ENCODE measurements at places on chromosomes 11 and 22.
A peak's percentile ranks its signal among the peaks of the same experiment; 100 is the strongest.

GRCh38 chr11:88249706-88250105, 74.5 kb upstream of the RAB38 start:
- DNase-seq, result no peak

DNA sequence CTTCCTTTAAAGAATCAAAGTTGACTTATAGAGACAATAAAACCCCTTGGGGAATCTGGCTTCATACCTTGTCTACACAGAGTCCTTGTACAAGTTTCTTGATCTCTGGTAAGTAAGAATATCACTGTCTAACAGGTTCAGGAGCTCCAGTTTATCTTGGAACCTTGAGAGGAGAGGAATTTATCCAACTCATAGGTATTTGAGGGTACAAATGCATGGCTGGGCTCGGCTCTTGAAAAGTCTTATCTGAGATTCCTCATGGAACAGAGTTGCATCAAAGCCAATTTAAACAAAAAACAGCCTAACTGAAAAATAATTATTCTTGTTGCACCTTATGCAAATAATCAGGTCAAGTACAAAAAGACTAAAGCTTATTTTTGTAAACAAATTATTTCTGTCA, 33.4 kb downstream of the CARD18 start:
- no peak for DNase-seq

DNA sequence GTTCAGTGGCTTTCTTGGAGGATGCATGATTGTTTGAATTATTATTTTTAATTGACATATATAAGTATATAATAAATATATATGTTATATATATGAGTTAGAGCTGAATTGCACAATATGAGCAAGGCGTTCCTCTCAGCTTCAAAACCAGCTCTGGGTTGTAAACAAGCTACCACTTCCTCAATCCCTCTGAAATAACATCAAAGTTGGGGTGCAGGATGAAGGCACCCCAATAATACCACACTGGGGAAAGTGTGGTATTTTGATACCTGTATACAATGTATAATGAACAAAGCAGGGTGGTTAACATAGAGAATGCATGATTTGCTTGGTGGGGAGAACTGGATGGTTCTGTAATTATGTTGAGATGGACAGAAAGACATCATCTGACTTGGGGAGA, 1.7 kb upstream of the SORL1 start:
- no peak for DNase-seq

GRCh38 chr22:46193898-46194310, 43.6 kb downstream of the PPARA start:
- DNase-seq, result no peak

GRCh38 chr22:19517171-19517500, 7.1 kb downstream of the CLDN5 start:
- DNase-seq, result no peak

GRCh38 chr11:67642173-67643120, 2.9 kb upstream of the TBX10 start:
- no peak for DNase-seq

DNA sequence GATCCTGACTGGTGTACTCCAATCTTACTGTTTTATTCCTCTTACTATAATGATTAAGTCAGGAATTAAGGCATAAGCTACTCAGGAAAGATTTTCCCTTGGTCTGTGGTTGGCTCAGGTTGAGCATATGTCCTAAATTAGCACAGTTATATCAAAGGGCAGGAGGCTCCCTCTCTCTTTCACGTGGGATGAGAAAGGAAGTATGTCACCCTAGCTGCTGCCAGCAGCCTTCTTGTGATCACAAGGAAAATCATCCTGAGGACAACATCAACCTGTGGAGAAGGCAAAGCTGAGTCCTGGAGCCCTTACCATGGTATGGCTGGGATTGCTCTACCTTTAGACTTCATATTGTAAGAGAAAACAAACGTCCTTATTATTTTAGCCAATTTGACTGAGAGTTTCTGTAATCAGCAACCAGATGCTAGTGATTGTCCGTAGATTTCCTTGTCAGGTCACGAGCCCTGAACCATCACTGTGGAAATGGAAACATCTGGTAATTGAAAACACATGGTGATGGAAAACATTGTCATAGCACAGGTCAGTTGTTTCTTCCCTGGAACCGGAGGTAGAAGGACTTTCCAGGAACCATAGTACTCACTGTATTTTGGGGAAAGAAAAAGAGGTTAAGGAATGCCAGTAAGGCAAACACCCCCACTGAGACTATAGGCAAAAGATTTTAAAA, 40.6 kb upstream of the DEUP1 start:
- no peak for DNase-seq

DNA sequence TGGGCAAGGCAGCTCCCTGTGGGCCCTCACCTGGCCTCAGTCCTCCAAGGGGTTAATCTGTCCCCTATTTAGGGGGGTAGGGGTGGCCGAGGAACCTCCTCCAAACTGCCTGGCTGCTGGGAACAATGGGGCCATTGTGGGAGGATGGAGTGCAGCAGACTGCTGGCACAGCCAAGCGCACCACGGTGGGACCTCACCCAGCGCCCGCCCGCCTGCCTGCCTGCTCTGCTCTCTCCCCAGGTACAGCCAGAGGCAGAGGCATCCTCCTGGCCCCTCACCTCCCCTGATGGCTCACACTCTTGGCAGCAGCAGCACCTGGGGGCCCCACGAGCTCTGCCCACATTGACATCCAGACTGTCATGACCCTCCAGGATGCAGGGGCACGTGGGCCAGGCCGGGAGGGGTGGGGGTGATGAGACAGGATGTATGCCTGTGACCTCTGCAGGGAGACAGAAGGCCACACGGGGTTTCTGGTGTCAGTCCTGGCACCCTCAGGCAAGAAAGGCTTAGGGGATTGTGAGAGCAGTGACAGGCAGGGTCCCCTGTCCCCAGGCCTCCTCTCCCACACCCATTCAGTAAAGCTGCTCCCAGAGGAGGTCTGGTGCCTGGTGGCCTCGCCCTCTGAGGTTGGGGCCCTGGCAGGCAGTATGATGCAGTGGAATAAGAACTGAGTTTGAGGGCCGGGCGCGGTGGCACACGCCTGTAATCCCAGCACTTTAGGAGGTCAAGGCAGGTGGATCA, 11.4 kb downstream of the BCL9L start:
- DNase-seq, result no peak

- DNase-seq, result no peak
Measured at GRCh38 chr11:72066855-72067254, 13.5 kb downstream of the NUMA1 start.

GRCh38 chr11:115522302-115522701, 18.1 kb upstream of the CADM1 start:
- no peak for DNase-seq

- DNase-seq, result no peak
Measured at GRCh38 chr11:29641201-29641600, 375.6 kb downstream of the KCNA4 start.

- no peak for DNase-seq
Measured at GRCh38 chr11:134639586-134640330, 227.7 kb upstream of the B3GAT1 start.

DNA sequence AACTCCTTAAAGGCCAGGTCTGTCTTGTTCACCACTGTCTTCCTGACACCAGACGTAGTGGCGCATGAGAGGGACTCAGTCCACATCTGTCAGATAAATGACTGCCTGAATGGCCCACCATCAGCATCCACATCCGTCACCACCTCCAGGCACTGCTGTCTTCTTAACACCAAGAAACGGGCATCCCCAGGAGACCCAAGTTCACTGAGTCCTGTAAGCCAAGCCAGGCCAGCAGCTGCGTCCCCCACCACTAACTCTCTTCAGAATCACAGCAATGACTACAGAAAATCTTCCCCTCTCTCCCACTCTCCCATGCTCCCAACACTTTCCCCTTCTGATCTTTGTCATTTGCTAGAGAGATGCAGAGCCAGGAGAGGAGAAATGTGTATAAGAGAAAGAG, 47.3 kb upstream of the LRRC32 start:
- DNase-seq, result no peak

- no peak for DNase-seq
Measured at GRCh38 chr11:13777341-13777985, 109.0 kb downstream of the FAR1 start.

GRCh38 chr11:71491940-71492339, 35.1 kb upstream of the KRTAP5-7 start:
- DNase-seq, result no peak

- no peak for DNase-seq
Measured at GRCh38 chr11:88266919-88267318, 70.6 kb downstream of the CTSC start.

GRCh38 chr11:72398058-72398758, 36.1 kb downstream of the CLPB start:
- DNase-seq, result no peak

- DNase-seq, result no peak
Measured at GRCh38 chr22:27573280-27574001, 228.1 kb downstream of the MN1 start.

DNA sequence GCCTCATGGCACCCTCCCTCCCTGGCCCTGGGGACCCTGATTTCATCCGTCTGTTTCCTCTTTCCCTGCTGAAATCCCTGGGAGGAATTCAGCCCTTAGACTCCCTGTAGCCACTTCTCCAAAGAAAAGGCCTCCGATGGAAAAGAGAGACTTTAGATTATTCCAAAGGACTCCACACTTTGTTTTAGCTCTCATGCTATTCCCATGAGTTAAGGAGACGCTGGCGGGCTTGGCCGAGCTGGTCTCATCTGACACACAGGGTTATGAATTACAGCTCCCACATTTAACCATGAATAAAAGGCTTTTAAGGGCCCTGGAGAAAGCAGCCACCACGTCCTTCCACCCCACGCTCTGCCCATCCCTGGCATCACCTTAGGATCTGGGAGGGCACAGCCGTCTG, 57.0 kb downstream of the ANO1 start:
- DNase-seq, result no peak

DNA sequence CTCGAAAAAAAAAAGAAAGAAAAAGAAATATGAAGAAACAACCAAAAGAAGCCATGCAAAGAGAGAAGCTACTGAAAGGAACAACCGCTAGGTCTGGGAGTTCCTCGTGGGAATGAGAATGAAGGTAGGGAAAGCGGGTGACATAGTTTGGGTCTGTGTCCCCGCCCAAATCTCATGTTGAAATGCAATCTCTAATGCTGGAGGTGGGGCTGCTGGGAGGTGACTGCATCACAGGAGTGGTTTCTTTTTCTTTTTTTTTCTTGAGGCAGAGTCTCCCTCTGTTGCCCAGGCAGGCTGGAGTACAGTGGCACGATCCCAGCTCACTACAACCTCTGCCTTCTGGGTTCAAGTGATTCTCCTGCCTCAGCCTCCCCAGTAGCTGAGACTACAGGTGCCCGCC, 9.7 kb upstream of the TXN2 start:
- no peak for DNase-seq

DNA sequence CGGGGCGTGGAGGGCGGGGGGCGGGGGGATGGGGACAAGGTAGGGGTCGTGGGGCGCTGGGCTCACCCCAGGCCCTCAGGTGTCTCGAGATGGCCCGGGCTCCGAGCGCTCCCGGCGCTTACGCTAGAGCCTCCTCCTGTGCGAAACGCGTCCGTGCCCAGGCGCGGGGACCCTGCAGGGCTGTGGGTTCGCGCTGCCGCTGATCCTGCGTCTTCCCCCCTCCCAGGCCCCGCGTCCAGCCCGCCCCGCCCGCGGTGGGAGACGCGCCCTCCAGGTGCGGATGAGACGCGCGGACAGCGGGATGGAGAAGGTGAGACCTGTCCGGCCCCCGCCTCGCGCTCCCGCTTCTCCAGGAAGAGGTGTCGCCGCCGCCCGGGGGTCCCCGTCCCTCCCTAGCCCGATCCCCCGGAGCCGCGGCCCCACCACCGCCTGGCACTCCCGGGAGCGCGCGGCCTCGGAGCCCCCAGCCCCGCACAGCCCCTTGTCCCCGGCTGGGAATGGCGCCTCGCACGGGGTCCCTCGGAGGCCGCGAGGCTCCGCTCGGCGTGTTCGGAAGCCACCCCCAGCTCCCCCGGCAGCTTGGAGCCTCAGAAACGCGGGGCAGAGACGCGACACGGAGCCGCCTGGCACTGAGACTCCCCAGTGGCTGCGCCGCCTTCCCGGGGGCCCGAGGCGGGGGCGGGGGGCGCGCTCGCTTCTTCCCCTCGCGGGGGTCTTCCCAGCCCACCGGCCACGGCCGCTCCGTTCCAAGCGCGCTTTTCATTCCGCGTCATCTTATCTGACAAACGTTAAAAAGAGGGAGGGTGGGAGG, 27.6 kb upstream of the TOLLIP start:
- DNase-seq, result peak; percentile 31

DNA sequence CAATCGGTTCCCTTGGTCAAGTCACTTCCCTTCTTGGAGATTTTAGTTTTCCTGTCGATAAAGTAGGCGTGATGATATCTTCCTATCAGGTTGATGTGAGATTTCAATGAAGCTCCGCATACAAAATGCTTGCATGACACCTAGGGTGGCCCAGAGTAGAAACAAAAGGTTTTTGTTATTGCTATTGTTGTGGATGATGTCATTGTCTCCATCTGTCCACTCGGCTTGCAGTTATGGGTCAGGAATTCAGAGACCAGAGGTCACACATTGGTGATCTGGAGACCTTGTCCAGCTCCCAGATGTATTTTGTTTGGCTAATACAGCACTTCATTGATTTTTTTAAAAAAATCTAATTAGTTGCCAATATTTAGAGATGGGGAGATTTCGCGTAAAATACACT, 382.1 kb downstream of the MN1 start:
- DNase-seq, result no peak

- DNase-seq, result no peak
Measured at GRCh38 chr22:46053563-46054090, 76.7 kb upstream of the WNT7B start.

DNA sequence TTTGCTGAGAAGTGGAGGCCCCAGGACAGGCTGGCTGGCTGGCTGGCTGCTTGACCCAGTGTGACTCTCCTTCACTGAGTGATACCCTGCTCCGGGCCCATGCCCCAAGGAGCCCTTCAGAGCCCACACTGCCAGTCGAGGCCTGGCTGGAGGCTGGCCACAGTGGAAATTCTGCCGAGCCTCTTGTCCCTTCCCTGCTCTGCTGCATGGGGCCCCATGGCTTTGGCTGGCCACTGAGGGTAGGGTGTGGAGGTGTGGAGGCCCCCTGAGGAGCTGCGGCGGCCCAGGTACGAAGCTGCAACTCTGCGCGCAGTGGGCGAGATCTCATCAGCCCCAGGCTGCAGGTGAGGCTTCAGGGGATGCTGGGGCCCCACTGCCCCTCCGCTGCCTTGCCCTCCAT, 33.4 kb upstream of the HMOX1 start:
- DNase-seq, result no peak

- DNase-seq, result no peak
Measured at GRCh38 chr11:112025707-112026106, 499 bp downstream of the DLAT start.

- no peak for DNase-seq
Measured at GRCh38 chr22:42966497-42966896, 48.5 kb downstream of the PACSIN2 start.
